ENCODE measurements at places on chromosomes 12 and 14.

GRCh38 chr12:88784166-88784565 lies 203.9 kb upstream of the KITLG start:
- DNase-seq: no peak

DNA sequence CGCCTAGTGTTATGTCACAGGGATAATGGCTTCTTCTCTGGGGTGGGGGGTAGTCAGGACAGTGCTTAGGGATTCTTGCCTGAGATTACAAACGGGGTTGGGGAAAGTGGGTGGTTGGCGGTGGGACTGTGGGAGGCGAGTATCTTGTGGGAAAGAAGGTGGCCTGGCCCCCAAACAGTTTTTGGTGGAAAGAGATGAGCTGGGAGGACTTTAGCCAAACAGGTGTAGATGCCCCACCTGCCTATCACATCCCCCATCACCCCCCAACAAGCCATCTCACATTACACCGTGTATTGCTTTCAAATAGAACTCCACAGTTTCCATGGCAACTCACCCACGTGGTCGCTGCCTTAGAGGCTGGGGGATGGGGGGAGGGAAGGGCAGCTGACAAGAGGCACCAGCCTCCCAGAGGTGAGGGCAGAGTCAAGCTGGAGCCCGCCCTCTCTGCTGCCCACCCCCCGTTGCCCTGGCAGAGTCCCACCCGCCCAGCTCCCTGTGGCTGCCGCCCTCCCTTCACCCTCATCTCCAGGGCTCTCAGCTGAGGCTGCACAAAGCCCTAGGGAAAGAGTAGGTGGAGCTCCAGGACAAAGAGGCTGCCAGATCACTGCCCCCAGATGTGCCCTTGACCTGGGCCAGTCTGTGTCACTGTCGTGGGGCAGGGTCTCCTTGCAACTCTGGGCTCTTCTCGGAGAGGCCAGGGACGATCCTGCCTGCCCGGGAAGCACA lies 98.3 kb downstream of the LRRC74A start:
- DNase-seq: no peak

- DNase-seq: no peak
Measured at GRCh38 chr12:63929426-63929825, 84.9 kb downstream of the SRGAP1 start.

GRCh38 chr12:57590864-57591781 lies at the start of gene PIP4K2C:
Gene PIP4K2C, plus strand, starts transcription at chr12:57591192. Its CDS starts 98 bp downstream, at chr12:57591290.
- peak; percentile 91 for DNase-seq
